ENCODE measurements at places on chromosomes 16 and 17. TPM values are rescaled to one million over a fixed set of nuclear protein-coding genes. Genes with fewer than 3 reads are reported as not detected.

GRCh38 chr16:49756775-49757558 is 98.9 kb downstream of the ZNF423 start:
- no peak for DNase-seq
- H3K4me3 ChIP-seq, result no peak overlapping the region
- no peaks in the 10 kb centered on the region for H3K36me3 ChIP-seq
- no peak overlapping the region for H3K27ac ChIP-seq
- H3K4me1 ChIP-seq, result peaks cover 17% of the 10 kb centered on the region

- peak; percentile 46 for DNase-seq
- no peaks in the 10 kb centered on the region for H3K27me3 ChIP-seq
- peaks cover 49% of the 10 kb centered on the region for H3K36me3 ChIP-seq
- peaks cover 7% of the 10 kb centered on the region for H3K4me1 ChIP-seq
Measured at GRCh38 chr17:8467527-8467926, 31.8 kb downstream of the NDEL1 start.

DNA sequence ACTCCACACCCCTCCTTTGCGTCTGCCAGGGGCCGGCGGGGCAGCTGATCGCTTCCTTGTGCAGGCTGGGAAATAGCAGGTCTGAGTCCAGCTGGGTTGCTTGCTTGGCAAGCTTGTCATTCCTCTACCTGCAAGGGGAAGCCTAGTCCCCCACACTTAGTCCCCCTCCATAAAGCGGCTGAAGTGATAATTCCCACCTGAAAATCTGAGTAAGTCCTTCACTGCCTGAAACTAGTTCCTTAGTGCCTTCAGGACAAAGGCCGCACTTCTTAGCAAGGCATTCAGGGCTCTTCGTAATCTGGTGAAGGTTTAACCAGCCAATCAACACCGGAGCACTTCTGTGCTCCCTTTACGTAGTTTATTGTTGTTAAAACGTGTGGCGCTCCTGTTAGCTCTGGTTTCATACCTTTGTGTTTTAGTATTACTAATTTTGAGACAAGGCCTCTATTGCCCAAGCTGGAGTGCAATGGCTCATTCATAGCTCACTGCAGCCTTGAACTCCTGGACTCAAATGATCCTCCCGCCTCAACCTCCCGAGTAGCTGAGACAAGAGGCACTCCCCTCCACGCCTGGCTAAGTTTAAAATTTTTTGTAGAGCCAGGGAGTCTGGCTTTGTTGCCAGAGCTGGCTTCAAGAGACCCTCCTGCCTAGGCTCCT is 817 bp downstream of the PSKH1 start:
- H3K4me1 ChIP-seq, result peaks cover 41% of the 10 kb centered on the region
- peak overlapping the region; percentile 97 for H3K4me3 ChIP-seq
- no peaks in the 10 kb centered on the region for H3K27me3 ChIP-seq
- no peak for DNase-seq
- peak overlapping the region; percentile 97 for H3K27ac ChIP-seq

- peak; percentile 75 for DNase-seq
- no peak overlapping the region for H3K4me3 ChIP-seq
- peaks cover 56% of the 10 kb centered on the region for H3K4me1 ChIP-seq
- H3K27ac ChIP-seq, result no peak overlapping the region
- no peaks in the 10 kb centered on the region for H3K27me3 ChIP-seq
Measured at GRCh38 chr17:74210191-74211140, 2.9 kb upstream of the TTYH2 start.

TLCD2 gene
- 13.6 TPM for total RNA-seq

DNA sequence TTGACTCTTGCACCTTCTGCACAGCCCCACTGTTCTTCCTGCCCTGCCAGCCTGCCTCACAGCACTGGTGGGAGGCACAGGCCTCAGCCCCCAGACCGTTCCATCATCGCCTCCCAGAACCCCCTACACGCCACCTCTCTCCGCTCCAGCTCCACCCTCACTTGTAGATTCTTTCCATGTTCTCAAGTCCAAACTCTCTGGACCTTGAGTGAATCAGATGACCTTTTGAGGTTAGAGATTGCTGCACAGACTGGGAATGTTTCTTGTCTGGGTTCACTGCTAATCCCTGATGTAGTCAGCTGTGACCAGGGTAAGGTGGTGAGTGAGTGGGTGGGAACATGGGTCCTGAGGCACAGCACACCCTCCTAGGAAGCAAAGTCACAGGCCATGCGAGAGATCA is 272.4 kb downstream of the IRF8 start:
- no peak overlapping the region for H3K4me3 ChIP-seq
- H3K36me3 ChIP-seq, result no peaks in the 10 kb centered on the region
- no peaks in the 10 kb centered on the region for H3K4me1 ChIP-seq
- DNase-seq, result no peak

DHX38 gene
- total RNA-seq, result 87.9 TPM

DNA sequence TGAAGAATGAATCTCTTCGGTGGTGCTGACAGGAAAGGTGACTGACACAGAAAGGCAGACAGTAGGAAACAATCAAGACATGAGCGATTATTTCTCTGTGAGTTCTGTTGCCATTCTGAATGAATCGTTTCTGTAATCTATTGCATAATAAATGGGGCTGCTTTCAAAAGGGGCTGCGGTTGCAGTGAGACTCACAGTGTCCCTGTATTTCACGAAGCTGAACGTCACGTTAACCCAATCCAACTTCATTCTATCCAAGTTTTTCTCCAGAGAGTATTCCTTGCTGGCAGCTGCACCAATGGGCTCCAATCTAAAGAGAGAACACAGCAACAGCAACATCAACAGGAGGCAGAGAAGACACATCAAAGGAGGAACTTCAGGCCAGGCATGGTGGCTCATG is 75.4 kb downstream of the DNAH3 start:
- H3K36me3 ChIP-seq, result no peaks in the 10 kb centered on the region
- no peaks in the 10 kb centered on the region for H3K27me3 ChIP-seq
- no peaks in the 10 kb centered on the region for H3K4me1 ChIP-seq
- DNase-seq, result no peak

- H3K36me3 ChIP-seq, result peaks cover 2% of the 10 kb centered on the region
- no peak for DNase-seq
- peaks cover 51% of the 10 kb centered on the region for H3K4me1 ChIP-seq
- no peak overlapping the region for H3K4me3 ChIP-seq
- H3K27ac ChIP-seq, result peak overlapping the region; percentile 93
- no peaks in the 10 kb centered on the region for H3K27me3 ChIP-seq
Measured at GRCh38 chr17:42456223-42457106, 2.2 kb upstream of the ATP6V0A1 start.

DNA sequence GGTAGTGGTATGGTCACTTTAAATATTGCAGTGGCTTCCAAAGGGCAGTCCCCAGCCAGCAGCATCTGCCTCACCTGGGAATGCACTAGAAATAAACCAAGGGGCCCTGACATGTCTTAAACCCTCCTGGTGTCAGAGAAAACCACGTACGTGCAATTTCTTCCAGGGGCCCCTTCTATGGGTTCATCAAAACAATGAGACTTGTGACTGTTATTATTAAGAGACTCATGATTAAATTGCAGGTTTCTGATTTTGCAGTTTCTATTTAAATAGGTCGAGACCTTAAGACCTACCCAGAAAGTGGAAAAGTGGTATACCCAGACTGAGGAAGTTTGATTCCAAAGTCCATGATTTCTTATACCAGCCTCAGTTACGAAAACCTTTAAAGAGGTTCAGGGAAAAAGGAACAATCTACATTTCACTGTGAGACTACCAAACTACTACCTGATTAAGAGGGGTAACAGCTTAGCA is 746 bp upstream of the POLG2 start:
- no peaks in the 10 kb centered on the region for H3K27me3 ChIP-seq
- DNase-seq, result no peak
- peaks cover 45% of the 10 kb centered on the region for H3K36me3 ChIP-seq

BAIAP3 gene
- total RNA-seq, result 8.6 TPM

- no peaks in the 10 kb centered on the region for H3K36me3 ChIP-seq
- no peaks in the 10 kb centered on the region for H3K4me1 ChIP-seq
Measured at GRCh38 chr16:54722210-54722676, 208.4 kb upstream of the IRX5 start.

GRCh38 chr16:29824589-29825144 is 4.4 kb downstream of the MVP start:
- peaks cover 6% of the 10 kb centered on the region for H3K36me3 ChIP-seq
- H3K4me3 ChIP-seq, result no peak overlapping the region
- DNase-seq, result no peak
- peak overlapping the region; percentile 93 for H3K27ac ChIP-seq

- no peaks in the 10 kb centered on the region for H3K27me3 ChIP-seq
- no peak overlapping the region for H3K4me3 ChIP-seq
- H3K27ac ChIP-seq, result no peak overlapping the region
- DNase-seq, result no peak
Measured at GRCh38 chr17:49890852-49891251, 43.0 kb upstream of the TAC4 start.

IGF2BP1 gene
- not detected for total RNA-seq

- no peak for DNase-seq
- H3K27ac ChIP-seq, result no peak overlapping the region
- H3K4me3 ChIP-seq, result no peak overlapping the region
- no peaks in the 10 kb centered on the region for H3K27me3 ChIP-seq
- H3K4me1 ChIP-seq, result peaks cover 4% of the 10 kb centered on the region
Measured at GRCh38 chr17:65193716-65194293, 56.6 kb downstream of the RGS9 start.

- peaks cover 21% of the 10 kb centered on the region for H3K36me3 ChIP-seq
- DNase-seq, result peak; percentile 94
- H3K27ac ChIP-seq, result peak overlapping the region; percentile 97
- no peaks in the 10 kb centered on the region for H3K27me3 ChIP-seq
- peaks cover 74% of the 10 kb centered on the region for H3K4me1 ChIP-seq
- peak overlapping the region; percentile 58 for H3K4me3 ChIP-seq
Measured at GRCh38 chr17:28744104-28744971, 527 bp downstream of the TRAF4 start.

CCL23 gene
- 6.9 TPM for total RNA-seq

DNA sequence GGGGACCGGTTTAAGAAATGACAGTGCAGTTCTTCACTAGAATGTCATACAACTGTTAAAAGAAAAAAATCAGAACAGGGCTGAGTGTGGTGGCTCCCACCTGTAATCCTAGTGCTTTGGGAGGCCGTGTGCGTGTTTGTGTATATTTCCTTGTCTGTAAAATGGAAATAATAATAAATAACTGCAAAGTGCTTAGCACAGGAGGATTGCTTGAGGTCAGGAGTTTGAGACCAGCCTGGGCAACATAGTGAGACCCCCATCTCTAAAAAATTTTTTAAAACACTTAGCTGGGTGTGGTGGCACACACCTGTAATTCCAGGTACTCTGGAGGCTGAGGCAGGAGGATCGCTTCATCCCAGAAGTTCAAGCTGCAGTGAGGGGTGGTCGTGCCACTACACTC is 2.5 kb downstream of the ACSM3 start:
- H3K4me1 ChIP-seq, result peaks cover 7% of the 10 kb centered on the region
- H3K27me3 ChIP-seq, result no peaks in the 10 kb centered on the region
- no peak overlapping the region for H3K4me3 ChIP-seq
- H3K36me3 ChIP-seq, result no peaks in the 10 kb centered on the region
- no peak for DNase-seq

- no peaks in the 10 kb centered on the region for H3K36me3 ChIP-seq
- no peak overlapping the region for H3K4me3 ChIP-seq
- H3K27me3 ChIP-seq, result no peaks in the 10 kb centered on the region
- H3K4me1 ChIP-seq, result no peaks in the 10 kb centered on the region
Measured at GRCh38 chr16:78993346-78993745, 607.2 kb downstream of the MAF start.

FBXW10 gene
- total RNA-seq, result 0.15 TPM

- no peaks in the 10 kb centered on the region for H3K27me3 ChIP-seq
- no peak overlapping the region for H3K4me3 ChIP-seq
- H3K27ac ChIP-seq, result no peak overlapping the region
- H3K4me1 ChIP-seq, result no peaks in the 10 kb centered on the region
- H3K36me3 ChIP-seq, result no peaks in the 10 kb centered on the region
Measured at GRCh38 chr17:71180801-71181385, 939.9 kb upstream of the SOX9 start.

GRCh38 chr16:87461466-87461991 is 31.3 kb downstream of the ZCCHC14 start:
- no peaks in the 10 kb centered on the region for H3K36me3 ChIP-seq
- H3K27ac ChIP-seq, result peak overlapping the region; percentile 93

DNA sequence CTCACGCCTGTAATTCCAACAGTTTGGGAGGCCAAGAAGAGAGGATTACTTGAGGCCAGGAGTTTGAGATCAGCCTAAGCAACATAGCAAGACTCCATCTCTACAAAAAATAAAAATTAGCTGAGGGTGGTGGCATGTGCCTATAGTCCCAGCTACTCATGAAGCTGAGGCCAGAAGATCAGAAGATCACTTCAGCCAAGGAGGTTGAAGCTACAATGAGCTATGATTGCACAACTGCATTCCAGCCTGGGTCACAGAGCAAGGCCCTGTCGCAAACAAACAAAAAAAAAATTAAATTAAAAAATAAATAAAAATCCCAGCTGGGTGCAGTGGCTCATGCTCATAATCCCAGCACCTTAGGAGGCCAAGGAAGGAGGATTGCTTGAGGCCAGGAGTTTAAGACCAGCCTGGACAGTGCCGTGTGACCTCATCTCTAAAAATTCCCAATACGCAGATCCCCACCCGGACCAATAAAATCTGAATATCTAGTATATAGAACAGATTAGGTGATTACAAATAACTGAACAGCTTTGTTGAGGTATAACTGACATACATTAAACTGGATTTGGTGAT is 18.2 kb upstream of the ATF7IP2 start:
- H3K36me3 ChIP-seq, result no peaks in the 10 kb centered on the region
- H3K4me1 ChIP-seq, result no peaks in the 10 kb centered on the region
- no peak overlapping the region for H3K27ac ChIP-seq
- H3K27me3 ChIP-seq, result no peaks in the 10 kb centered on the region
- no peak overlapping the region for H3K4me3 ChIP-seq
- DNase-seq, result no peak

DNA sequence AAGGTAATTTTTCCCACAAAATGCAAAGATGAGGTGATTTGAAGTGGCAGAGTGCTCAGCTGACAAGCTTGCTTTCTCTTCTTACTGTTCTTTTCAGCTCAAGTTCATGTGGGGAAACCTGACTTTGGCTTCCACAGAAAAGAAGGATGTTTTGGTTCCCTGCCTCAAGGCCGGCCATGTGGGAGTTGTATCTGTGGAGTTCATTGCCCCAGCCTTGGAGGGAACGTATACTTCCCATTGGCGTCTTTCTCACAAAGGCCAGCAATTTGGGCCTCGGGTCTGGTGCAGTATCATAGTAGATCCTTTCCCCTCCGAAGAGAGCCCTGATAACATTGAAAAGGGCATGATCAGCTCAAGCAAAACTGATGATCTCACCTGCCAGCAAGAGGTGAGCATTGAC is 18.4 kb upstream of the TMEM106A start:
- DNase-seq, result no peak
- H3K4me3 ChIP-seq, result no peak overlapping the region
- peaks cover 100% of the 10 kb centered on the region for H3K36me3 ChIP-seq
- no peaks in the 10 kb centered on the region for H3K27me3 ChIP-seq
- H3K27ac ChIP-seq, result no peak overlapping the region
- H3K4me1 ChIP-seq, result no peaks in the 10 kb centered on the region

CMTM1 gene
- 0.78 TPM for total RNA-seq

CD300LF gene
- total RNA-seq, result 14.5 TPM

- H3K4me1 ChIP-seq, result peaks cover 16% of the 10 kb centered on the region
- no peak within 1 kb of the TSS for H3K4me3 ChIP-seq
- DNase-seq, result no peak
- no peaks in the 10 kb centered on the region for H3K36me3 ChIP-seq
- H3K27me3 ChIP-seq, result peaks cover 28% of the 10 kb centered on the region
- no peak within 1 kb of the TSS for H3K27ac ChIP-seq
Measured at GRCh38 chr16:30030841-30031413, at the start of gene TLCD3B. TSS of gene TLCD3B (minus strand) at chr16:30031271. CDS start at chr16:30030527, 744 bp downstream.
